Activated CD4-positive, alpha-beta T cell treated with anti-CD3 and anti-CD28 coated beads, Interleukin-2, amount 50 U/mL, for 48 hours (primary cell): ENCODE measurements at places on chromosomes 3 and 15.

GRCh38 chr15:77195586-77195985 is 124.7 kb upstream of the TSPAN3 start:
- DNase-seq: no peak

DNA sequence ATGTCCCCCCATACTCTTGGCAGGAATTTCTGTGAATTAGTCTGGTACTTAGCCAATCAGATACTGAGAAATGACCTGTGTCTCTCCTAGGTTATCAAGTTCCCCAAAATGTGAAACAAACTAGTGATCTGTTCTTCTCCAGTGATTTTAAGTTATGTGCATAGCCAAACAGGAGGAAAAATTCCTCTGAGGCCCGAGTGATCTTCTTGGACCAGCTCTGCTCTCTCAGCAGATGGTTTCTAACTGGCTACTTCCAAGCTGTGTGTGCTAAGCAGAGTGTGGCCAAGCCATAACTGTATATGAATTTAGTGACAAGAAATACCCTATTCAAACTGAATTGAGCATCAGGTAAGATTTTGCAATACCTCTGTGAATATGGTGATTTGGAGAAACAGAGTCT is 89.5 kb downstream of the GREM1 start:
- DNase-seq: no peak

DNA sequence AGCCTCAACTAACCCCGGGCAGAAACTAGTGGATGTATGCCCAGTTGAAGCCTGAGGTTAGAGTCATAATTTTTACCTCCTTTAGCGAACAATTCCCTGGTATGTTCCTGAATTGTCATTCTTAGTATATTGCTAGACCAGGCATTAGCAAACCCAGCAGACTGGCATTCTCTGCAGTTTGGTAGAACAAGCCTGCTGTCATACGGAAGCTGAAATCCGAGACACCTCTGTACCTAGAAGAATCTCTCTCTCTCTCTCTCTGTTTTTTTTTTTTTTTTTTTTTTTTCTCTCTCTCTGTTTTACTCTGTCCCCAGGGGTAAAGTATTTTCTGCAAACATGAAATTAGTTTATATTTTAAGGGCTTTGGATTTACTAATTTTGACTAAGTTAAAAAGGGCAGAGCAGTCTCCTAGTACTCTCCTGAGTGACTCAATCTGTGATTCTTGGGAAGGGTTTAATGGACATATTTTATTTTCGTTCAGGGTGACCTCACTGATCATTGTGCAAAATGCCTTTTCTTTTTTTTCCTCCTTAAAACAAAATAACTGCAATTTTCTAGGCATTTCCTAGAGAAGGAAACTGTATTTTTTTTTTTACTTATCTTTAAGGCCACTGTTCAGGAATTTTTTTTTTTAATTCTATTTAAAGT is 133.6 kb upstream of the ICE2 start:
- DNase-seq: no peak

- DNase-seq: no peak
Observed at GRCh38 chr15:92901072-92901761, 1.1 kb downstream of the CHD2 start.

DNA sequence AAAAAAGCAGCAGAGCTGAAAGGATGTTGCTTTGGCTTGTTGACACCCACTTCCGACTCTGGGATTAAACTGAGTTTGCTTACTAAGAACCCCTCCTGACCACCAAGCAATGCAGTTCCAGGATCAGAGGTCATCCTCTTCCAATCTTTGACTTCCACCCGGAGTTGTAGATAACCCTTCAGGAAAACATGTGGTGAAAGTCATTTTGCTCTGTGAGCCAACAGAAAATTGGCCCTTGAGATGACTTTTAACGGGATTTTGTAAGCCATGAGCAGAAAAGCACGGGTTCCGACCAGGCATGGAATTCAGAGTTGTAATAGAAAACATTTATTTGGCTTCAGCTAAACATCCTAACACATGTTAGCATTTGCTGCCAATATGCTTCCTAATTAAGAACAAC is 171.6 kb upstream of the NR2F2 start:
- no peak for DNase-seq

DNA sequence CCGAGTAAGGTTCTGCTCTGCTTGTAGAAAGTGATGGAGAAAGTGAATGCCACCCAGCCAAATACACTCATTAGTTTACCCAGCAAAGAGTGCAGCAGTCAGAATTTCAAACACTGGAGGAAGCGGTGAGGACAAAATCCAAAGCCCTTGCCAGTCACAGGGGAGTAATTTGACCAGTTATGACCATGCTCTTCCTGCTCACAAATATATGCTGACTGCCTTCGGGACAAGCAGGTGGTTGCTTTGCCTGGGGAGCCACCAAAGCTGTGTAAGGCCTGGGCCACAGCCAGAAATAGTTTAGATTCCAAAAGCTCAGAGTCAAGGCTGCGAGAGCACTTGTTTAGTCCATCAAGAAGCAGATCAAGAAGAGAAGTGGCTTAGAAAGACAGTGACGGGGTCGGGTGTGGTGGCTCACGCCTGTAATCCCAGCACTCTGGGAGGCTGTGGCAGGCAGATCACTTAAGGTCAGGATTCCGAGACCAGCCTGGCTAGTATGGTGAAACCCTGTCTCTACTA is 51.0 kb upstream of the ATP13A3 start:
- no peak for DNase-seq

GRCh38 chr3:99485286-99485685 is 153.1 kb upstream of the COL8A1 start:
- no peak for DNase-seq

- no peak for DNase-seq
Observed at GRCh38 chr3:189698811-189699210, 67.6 kb downstream of the TP63 start.

DNA sequence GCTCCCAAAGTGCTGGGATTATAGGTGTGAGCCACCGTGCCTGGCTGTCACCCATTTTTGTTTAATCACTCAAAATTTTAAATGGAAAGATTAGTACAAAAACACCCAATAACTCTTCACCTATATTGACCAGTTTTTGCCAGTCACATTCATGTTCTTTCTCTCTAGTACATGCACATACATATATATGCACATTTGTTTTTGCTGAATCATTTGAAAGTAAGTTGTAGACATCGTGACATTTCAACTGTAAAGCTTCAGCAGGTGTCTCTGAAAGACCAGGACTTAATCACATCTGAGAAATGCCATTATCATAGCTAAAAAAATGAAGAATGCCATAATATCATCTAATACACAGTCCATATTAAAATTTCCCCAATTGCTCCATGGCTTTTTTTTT is 6.5 kb upstream of the SEMA4B start:
- DNase-seq: no peak

GRCh38 chr3:187398955-187399354 is 30.8 kb downstream of the RTP4 start:
- DNase-seq: no peak

DNA sequence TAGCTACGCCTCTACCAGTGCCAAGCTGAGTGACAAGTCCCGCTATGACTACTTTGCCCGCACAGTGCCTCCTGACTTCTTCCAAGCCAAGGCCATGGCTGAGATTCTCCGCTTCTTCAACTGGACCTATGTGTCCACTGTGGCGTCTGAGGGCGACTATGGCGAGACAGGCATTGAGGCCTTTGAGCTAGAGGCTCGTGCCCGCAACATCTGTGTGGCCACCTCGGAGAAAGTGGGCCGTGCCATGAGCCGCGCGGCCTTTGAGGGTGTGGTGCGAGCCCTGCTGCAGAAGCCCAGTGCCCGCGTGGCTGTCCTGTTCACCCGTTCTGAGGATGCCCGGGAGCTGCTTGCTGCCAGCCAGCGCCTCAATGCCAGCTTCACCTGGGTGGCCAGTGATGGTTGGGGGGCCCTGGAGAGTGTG is 5.7 kb downstream of the GRM2 start:
- DNase-seq: no peak

GRCh38 chr3:119781330-119782198 is at the start of gene NR1I2:
NR1I2 (plus strand) TSS chr3:119782101.
- no peak for DNase-seq

- DNase-seq: no peak
Observed at GRCh38 chr15:55389264-55389607, 18.9 kb downstream of the CCPG1 start.
